ENCODE measurements at places on chromosomes 4 and X.

GRCh38 chr4:66647476-66647875, 897.8 kb downstream of the CENPC start:
- no peak for DNase-seq

- DNase-seq, result no peak
Observed at GRCh38 chr4:72743078-72743477, 174.1 kb upstream of the ADAMTS3 start.

GRCh38 chrX:72394518-72395170, 88.9 kb upstream of the CITED1 start:
- no peak for DNase-seq

DNA sequence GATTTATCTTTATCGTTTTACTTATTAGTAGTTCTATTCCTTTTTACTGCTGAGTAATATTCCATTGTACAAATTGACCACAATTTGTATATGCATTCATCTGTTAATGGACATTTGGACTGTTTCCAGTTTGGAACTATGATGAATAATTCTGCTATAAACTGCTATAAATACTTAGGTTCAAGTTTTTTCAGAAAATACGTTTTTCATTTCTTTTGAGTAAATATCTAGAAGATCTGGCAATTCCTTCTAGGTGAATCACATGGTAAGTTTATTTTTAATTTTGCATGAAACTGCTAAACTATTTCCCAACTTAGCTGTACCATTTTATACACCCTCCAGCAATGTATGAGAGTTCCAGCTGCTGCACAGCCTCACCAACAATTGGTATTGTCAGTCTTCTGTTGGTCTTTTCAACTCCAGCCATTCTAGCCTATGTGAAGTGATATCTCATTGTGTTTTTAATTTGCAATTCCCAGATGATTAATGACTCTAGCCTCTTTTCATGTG, 22.2 kb downstream of the LIN54 start:
- DNase-seq, result no peak

DNA sequence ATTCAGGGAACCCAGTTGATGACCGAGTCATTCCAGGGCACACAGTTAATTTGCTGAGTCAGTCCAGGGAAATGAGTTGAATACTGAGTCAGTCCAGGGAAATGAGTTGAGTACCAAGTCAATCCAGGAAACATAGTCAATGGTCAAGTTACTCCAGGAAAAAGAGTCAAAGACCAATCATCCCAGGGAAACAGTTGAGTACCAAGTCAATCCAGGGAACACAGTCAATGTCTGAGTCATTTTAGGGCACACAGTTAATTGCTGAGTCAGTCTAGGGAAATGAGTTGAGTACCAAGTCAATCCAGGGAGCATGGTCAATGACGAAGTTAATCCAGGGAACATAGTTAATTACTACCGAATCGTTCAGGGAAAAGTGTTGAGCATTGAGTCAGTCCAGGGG, 754.4 kb downstream of the NLGN4X start:
- DNase-seq, result no peak

DNA sequence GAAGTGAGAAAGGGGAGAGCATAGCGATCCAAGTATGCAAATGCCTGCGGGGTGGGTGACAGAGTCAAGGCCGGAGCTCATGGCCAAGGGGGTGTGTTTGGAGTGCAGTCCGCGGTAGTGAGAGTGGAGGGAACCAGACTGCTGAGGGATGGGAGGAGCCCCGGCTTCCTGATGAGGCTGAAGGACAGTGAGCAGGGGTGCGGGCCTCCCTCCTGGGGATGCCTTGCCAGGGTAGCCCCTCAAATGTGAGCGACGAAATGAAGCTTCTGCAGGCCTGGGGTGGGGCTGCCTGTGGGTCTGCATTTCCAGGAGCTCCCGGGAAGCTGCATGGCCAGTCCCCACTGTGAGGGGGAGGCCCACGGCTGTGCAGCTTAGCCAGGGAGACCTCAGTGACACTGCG, 45.0 kb downstream of the PSAPL1 start:
- no peak for DNase-seq

- DNase-seq, result no peak
Observed at GRCh38 chrX:122133478-122133877, 1050.6 kb upstream of the GRIA3 start.

- no peak for DNase-seq
Observed at GRCh38 chr4:95129031-95129430, 371.3 kb downstream of the BMPR1B start.

GRCh38 chrX:19876962-19877361, 10.4 kb downstream of the SH3KBP1 start:
- no peak for DNase-seq

- no peak for DNase-seq
Observed at GRCh38 chr4:127486248-127486647, 146.5 kb upstream of the INTU start.

DNA sequence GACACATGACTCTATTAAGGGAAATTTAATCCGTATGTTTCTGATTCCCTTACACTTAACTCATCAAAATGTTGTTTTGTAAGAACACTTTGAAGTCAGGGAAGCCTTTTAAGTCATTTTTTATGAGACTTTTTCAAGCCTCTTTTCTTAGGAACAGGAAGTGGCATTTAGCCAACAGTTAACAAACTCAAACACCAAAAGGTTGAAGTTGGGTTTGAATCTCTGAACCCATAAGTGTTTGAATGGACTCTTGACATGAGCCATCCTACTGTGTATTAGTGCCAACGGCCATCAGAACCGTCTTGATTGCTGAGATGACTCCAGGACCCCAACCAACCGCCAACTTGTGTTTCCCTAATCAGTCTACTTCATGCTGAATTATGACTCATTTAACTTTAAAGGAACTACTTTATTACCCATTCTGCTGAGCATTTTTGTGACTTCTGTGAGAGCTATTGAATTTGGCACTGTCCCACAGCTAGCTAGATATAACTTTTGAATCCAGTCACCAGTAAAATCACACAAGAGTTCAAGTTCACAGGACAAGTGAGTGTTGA, 209.1 kb upstream of the FAT1 start:
- DNase-seq, result no peak

GRCh38 chrX:38552721-38553120, 8.6 kb upstream of the TSPAN7 start:
- DNase-seq, result no peak

DNA sequence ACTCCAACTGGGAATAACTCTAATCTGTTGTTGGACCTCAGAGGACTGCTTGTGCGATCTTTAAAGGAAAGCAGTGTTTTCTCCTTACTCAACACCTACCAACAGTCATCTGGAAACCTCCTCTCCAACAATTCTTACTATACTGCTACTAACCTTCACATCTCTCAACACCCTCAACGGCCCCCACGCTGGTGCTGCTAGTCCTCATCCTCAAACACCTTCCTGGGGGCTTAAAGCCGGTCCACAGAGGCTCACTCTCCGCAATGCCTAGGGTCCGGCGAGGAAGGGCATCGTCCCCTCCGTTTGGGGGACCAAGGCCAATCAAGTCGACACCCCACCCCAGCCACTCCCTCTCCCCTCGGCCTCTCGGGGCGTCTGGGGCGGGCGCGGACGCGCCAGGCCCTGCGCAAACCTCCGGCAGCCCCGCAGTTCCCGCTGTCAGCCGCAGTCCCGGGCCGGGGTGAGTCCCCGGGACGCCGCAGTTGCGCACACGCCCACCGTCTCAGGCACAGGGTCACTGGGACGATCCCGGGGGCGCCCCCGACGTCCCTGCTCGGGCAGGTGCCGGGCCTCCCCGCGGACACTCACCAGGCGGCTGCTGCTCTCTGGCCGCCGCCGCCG, 418 bp downstream of the TAB3 start:
- DNase-seq, result no peak

DNA sequence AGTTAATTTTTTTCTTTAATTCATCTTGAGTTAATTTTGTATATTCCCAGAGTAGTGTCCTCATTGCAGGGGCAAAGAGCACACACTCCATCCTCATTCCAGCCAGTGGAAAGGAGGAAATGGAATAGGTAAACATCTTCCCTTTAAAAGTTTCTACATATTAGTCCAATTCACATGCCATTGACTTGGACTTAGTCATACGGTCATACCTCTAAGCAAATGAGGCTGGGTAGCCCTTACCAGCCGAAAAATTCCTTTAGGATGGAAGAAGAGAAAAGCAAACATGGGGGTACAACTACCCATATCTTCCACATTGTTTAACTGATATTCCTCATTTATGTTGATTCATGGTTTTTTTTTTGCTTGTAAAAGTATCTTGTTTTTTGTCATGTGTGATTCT, 37.4 kb upstream of the NDP start:
- no peak for DNase-seq

- no peak for DNase-seq
Observed at GRCh38 chrX:18252644-18253359, 32.1 kb upstream of the BEND2 start.

DNA sequence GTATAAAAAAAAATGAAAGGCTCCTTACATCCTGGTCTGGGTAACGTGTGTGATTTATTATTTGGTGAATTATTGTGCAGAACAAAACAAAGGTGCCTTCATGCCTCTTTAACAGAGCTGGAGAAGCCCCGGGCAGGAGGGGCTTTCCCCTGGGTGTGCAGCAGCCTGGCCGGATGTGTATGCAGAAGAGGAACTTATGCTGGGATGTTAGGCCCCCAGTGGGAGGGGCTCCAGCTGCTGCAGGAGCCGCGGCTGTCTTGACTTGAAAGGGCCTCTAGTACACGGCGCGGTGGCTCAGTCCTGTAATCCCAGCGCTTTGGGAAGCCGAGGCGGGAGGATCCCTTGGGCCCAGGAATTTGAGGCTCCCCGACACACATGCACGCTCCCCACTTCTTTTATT, 16.0 kb downstream of the CCNQ start:
- DNase-seq, result peak; percentile 43

- DNase-seq, result no peak
Observed at GRCh38 chrX:23662853-23663252, 4.4 kb upstream of the PRDX4 start.

DNA sequence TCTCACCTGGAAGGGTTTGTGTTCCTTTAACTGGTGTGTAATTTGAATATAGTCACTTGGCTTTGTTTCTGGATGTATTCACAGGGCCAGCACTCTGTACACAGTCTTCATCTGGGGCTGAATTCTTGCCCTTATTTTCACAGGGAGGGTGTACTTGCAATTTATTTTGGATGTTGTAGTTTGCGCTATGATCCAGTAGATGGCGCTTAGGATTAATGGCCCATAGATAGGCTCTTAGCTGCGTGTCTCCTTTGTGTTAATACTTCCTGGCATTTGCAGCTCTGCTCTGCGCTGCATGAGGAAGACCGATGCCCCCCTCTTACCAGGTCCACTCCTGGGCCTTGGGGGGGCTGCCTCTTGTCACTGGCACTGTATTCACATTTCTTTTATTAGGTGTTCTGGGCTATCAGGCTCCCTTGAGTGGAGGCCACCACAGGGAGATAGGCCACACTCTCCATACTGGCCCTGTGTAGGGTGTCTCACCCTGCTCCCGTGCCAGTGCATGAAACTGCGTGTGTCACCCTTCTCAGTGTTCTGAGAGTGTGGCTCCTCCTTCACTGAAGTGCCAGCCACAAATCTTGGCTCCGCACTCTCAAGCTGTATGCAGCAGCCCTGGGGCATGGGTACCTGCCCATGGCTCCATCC, 562.2 kb downstream of the ZIC3 start:
- DNase-seq, result peak; percentile 10

- no peak for DNase-seq
Observed at GRCh38 chr4:22869235-22869634, 176.5 kb downstream of the GBA3 start.
